Sigmoid colon (tissue), 7 donors: ENCODE measurements at places on chromosomes 6 and 20. TPM values are rescaled to one million over a fixed set of nuclear protein-coding genes. Genes with fewer than 3 reads are reported as not detected.

NCOA5 gene
- polyA plus RNA-seq = 11.4 TPM

GJA10 gene
- not detected for polyA plus RNA-seq

METTL24 gene
- not detected for polyA plus RNA-seq

BMP2 gene
- 15.0 TPM for polyA plus RNA-seq

IL17A gene
- polyA plus RNA-seq = not detected

TP53TG5 gene
- not detected for polyA plus RNA-seq

TBX18 gene
- 1.2 TPM for polyA plus RNA-seq

LY6G6D gene
- polyA plus RNA-seq = 0.31 TPM

MACROD2 gene
- 1.2 TPM for polyA plus RNA-seq
